ENCODE measurements at places on chromosomes 1 and 21. TPM values are rescaled to one million over a fixed set of nuclear protein-coding genes. Genes with fewer than 3 reads are reported as not detected.

CFHR3 gene
- total RNA-seq = not detected

- peaks cover 48% of the 10 kb centered on the region for H3K36me3 ChIP-seq
- H3K4me3 ChIP-seq = no peak overlapping the region
- H3K4me1 ChIP-seq = peaks cover 11% of the 10 kb centered on the region
- no peaks in the 10 kb centered on the region for H3K27me3 ChIP-seq
- no peak for DNase-seq
- no peak overlapping the region for H3K27ac ChIP-seq
Observed at GRCh38 chr1:167681024-167681423, 40.8 kb upstream of the MPZL1 start.

EPHX1 gene
- 0.93 TPM for total RNA-seq

GRCh38 chr1:246691622-246692495 lies 32.4 kb upstream of the SCCPDH start:
- no peak overlapping the region for H3K27ac ChIP-seq
- no peak overlapping the region for H3K4me3 ChIP-seq
- H3K27me3 ChIP-seq = no peaks in the 10 kb centered on the region

DNA sequence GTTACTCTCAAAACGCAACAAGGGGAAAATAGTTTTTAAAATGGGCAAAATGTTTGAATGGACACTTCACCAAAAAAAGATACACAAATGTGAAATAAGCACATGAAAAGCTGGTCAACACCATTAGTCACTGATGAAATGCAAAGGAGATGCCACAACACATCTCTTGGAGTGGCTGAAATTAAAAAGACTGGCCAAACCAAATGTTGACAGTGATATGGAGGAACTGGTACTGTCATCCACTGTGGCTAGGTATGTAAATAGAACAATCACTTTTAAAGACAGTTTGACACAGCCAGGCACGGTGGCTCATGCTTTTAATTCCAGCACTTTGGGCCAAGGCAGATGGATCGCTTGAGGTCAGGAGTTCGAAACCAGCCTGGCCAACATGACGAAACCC lies 91.1 kb downstream of the POFUT2 start:
- H3K4me3 ChIP-seq = no peak overlapping the region
- H3K27me3 ChIP-seq = no peaks in the 10 kb centered on the region
- H3K27ac ChIP-seq = no peak overlapping the region
- no peak for DNase-seq
- no peaks in the 10 kb centered on the region for H3K4me1 ChIP-seq

CLDN17 gene
- not detected for total RNA-seq

SMYD2 gene
- total RNA-seq = 18.8 TPM

DNA sequence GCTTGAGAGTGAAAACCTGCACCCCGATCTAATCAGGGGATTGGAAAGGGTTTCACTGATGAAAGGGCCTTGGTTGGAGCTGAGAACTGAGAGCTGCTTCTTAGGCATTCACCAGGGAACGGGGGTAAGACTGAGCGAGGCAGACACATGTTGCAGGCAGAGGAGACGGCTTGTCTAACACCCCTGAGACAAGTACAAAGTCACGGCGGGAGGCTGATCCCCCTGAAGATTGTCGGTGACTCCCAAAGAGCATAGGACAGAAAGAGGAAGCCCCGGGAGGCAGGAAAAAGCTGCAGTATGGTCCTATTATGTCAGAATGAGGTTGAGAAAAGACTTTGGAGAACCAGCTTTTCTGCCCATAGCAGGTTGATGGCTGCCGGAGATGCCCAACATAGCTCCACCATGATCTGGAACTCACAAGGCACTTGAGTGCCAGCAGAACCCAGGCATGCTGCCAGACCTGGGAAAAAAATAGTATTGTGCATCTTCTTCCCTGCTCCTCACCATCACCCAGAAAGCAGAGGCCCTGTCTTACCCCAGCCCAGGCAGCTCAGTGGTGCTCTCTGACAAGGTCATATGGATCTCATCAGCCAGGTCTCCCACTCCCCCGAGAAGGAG lies 463.9 kb upstream of the PROX1 start:
- H3K36me3 ChIP-seq = no peaks in the 10 kb centered on the region
- H3K4me1 ChIP-seq = no peaks in the 10 kb centered on the region
- no peak for DNase-seq
- peaks cover 2% of the 10 kb centered on the region for H3K27me3 ChIP-seq
- no peak overlapping the region for H3K4me3 ChIP-seq

DNA sequence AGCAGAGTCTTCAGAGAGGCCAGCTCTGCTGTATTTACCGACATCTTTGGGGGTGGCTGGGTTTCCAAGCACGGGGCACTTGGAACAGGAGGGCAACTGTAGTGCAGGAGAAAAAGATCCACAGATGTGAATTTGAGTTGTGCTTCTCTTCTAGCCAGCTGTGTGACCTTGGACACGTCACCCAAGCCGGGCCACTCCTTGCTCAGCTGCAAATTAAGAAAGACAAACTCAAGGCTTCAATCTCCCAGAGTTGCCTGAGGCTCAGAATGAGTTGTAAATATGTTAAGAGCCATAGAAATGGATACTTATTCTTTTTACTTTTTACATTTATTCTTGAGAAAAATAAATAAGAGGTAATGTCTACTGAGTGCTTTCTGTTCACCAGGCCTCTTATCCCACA lies 24.3 kb downstream of the GRIK3 start:
- H3K4me1 ChIP-seq = no peaks in the 10 kb centered on the region
- H3K27ac ChIP-seq = no peak overlapping the region
- H3K27me3 ChIP-seq = peaks cover 2% of the 10 kb centered on the region
- H3K4me3 ChIP-seq = no peak overlapping the region
- DNase-seq = no peak

FAM131C gene
- total RNA-seq = not detected

INSRR gene
- not detected for total RNA-seq

DNA sequence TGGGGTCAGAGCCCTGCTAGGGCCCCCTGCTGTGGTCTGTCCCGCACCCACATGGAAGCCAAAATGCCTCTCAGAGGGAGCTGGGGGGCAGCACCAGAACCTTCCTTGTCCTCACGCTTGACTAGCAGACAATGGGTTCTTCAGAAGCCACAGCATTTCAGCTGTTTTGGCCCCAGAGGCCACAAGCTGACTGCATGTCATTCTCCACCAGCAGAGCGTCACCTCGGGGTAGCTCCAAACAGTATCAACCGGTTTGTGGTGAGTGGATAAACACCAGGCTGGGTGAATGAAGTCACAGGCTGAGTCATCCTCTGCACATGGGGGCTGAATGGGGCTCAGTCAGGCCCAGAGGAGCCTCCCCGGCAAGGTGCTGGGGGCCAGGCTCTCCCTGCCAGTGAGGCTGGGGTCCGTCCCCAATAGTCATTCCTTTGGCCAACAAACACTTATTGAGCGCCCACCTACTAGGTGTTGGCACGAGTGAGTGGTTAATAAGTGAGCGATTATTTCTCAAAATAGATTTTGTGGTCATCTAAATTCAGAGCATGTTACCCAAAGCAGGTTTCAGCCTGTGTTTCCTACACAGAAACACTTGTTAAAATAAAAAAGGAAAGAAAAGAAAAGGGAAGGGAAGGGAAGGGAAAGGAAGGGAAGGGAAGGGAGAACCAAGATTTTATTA lies 9.1 kb downstream of the OLIG1 start:
- DNase-seq = no peak
- H3K4me1 ChIP-seq = peaks cover 6% of the 10 kb centered on the region
- no peak overlapping the region for H3K27ac ChIP-seq
- peaks cover 45% of the 10 kb centered on the region for H3K27me3 ChIP-seq
- H3K36me3 ChIP-seq = no peaks in the 10 kb centered on the region
- H3K4me3 ChIP-seq = no peak overlapping the region

DNA sequence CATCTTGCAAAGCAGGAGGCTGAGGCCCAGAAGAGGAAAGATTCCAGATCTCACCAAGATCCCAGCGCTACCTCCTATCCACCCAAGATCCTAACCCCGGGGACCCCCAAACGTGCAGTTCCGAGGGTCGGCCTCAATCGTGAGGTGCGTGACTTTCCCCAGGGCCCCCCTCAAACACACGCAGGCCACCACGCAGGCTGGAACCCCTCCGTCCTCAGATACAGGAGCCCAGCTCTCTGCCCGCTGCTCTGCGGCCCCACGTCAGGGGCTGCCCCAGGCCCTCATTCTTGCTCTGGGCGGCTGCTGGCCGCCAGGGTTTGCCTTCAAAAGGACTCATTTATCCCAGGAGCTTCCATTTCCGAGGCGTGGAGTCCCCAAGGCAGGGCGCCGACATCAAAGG lies 39.9 kb downstream of the KRTAP10-1 start:
- peaks cover 16% of the 10 kb centered on the region for H3K27me3 ChIP-seq
- peaks cover 4% of the 10 kb centered on the region for H3K4me1 ChIP-seq
- no peaks in the 10 kb centered on the region for H3K36me3 ChIP-seq
- no peak overlapping the region for H3K27ac ChIP-seq
- no peak overlapping the region for H3K4me3 ChIP-seq

GJB3 gene
- not detected for total RNA-seq

EXTL1 gene
- total RNA-seq = not detected

SPRR5 gene
- total RNA-seq = not detected

C1QA gene
- not detected for total RNA-seq

GRCh38 chr1:100459358-100460114 lies 78.4 kb upstream of the GPR88 start:
- H3K27ac ChIP-seq = no peak overlapping the region
- peaks cover 25% of the 10 kb centered on the region for H3K4me1 ChIP-seq
- H3K36me3 ChIP-seq = peaks cover 19% of the 10 kb centered on the region
- H3K4me3 ChIP-seq = no peak overlapping the region

DNA sequence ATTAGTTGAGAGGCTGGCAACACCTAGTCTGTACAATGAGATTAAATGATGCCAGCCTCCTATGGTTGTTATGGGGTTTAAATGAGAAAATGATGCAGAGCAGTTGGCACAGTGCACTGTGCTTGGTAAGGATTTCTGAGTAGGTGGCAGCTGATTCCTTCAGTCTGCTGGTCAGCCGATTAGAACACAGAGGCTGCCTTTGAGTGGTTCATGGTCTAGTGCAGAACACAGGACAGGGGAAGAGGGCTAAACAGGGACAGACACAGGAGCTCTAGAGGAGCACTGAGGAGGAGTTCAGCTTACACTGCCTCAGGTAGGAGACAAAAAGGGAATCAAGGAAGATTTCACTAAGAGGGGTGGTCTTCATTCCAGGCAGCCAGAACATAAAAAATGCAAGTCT lies 1.4 kb downstream of the TIE1 start:
- no peak overlapping the region for H3K27ac ChIP-seq
- H3K4me3 ChIP-seq = no peak overlapping the region
- no peaks in the 10 kb centered on the region for H3K36me3 ChIP-seq
- H3K27me3 ChIP-seq = no peaks in the 10 kb centered on the region

GRCh38 chr1:98496256-98496995 lies 165.1 kb upstream of the SNX7 start:
- no peaks in the 10 kb centered on the region for H3K27me3 ChIP-seq
- DNase-seq = no peak
- no peaks in the 10 kb centered on the region for H3K4me1 ChIP-seq
- no peak overlapping the region for H3K27ac ChIP-seq
- no peaks in the 10 kb centered on the region for H3K36me3 ChIP-seq

NPPB gene
- total RNA-seq = not detected

ELAVL4 gene
- total RNA-seq = not detected

FCER1A gene
- not detected for total RNA-seq

- no peak overlapping the region for H3K4me3 ChIP-seq
- peaks cover 19% of the 10 kb centered on the region for H3K27me3 ChIP-seq
- no peaks in the 10 kb centered on the region for H3K4me1 ChIP-seq
- no peaks in the 10 kb centered on the region for H3K36me3 ChIP-seq
- no peak for DNase-seq
Observed at GRCh38 chr1:208161005-208161404, 83.2 kb downstream of the PLXNA2 start.

DNA sequence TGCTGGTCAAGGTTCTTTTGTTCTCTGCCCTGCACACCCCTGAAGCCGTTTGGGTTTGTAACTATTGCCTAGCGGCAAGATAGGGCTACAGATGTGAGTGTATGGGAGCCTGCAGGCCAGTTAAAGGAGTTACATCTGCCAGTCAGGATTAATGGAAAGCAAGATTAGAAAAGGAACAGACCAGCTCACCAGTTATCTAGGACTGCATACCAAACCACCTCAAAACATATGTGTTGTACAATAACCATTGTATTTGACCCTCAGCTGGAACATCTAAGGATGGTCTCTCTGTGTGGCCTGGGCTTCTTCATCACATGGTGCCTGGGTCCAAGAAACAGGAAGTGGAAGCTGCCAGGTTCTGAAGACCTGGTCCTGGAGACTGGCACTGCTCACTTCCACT lies 52.5 kb upstream of the FBXO28 start:
- peaks cover 10% of the 10 kb centered on the region for H3K27me3 ChIP-seq
- H3K27ac ChIP-seq = no peak overlapping the region
- no peak overlapping the region for H3K4me3 ChIP-seq
- no peak for DNase-seq
- no peaks in the 10 kb centered on the region for H3K36me3 ChIP-seq
- H3K4me1 ChIP-seq = peaks cover 3% of the 10 kb centered on the region

- H3K4me1 ChIP-seq = peaks cover 8% of the 10 kb centered on the region
- H3K36me3 ChIP-seq = peaks cover 67% of the 10 kb centered on the region
- DNase-seq = no peak
- no peak overlapping the region for H3K27ac ChIP-seq
- no peaks in the 10 kb centered on the region for H3K27me3 ChIP-seq
Observed at GRCh38 chr1:37888022-37888700, 28.8 kb upstream of the MTF1 start.

LRRN2 gene
- total RNA-seq = not detected

DNA sequence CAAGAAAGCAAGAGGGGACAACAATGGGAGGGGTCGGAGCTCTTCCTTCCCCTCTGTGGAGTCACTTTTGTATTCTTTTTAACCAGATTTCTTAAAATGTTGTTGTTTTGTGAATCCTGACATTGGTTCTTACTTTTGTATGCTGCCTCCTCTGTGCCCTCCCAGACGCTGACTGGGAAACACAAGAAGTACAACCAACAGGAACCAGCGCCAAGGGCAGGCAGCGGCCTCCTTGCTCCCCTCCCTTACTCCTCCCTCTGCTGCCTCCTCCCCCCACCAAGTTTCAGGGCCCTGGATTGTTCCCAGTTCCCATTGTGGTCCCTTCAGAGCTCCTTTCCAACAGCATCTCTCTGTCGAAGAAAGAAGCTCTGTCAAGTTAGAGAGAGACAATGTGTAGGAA lies 111.1 kb downstream of the BRINP2 start:
- H3K4me1 ChIP-seq = no peaks in the 10 kb centered on the region
- H3K36me3 ChIP-seq = no peaks in the 10 kb centered on the region
- DNase-seq = no peak
- H3K27me3 ChIP-seq = no peaks in the 10 kb centered on the region

RUNX3 gene
- total RNA-seq = 141 TPM

- H3K27me3 ChIP-seq = no peaks in the 10 kb centered on the region
- peaks cover 14% of the 10 kb centered on the region for H3K36me3 ChIP-seq
- peak overlapping the region; percentile 97 for H3K27ac ChIP-seq
- DNase-seq = no peak
- peak overlapping the region; percentile 88 for H3K4me3 ChIP-seq
Observed at GRCh38 chr1:27724961-27725373, 794 bp upstream of the FAM76A start.

- H3K4me1 ChIP-seq = peaks cover 13% of the 10 kb centered on the region
- DNase-seq = no peak
- peak overlapping the region; percentile 75 for H3K4me3 ChIP-seq
Observed at GRCh38 chr1:228445843-228446650, 29.4 kb upstream of the TRIM17 start.

GRCh38 chr1:119097380-119097779 lies 43.1 kb downstream of the WARS2 start:
- H3K4me1 ChIP-seq = peaks cover 4% of the 10 kb centered on the region
- DNase-seq = no peak
- no peak overlapping the region for H3K4me3 ChIP-seq
- peaks cover 2% of the 10 kb centered on the region for H3K36me3 ChIP-seq
- no peaks in the 10 kb centered on the region for H3K27me3 ChIP-seq

- no peak overlapping the region for H3K27ac ChIP-seq
- no peaks in the 10 kb centered on the region for H3K36me3 ChIP-seq
- H3K4me1 ChIP-seq = no peaks in the 10 kb centered on the region
- DNase-seq = no peak
- no peak overlapping the region for H3K4me3 ChIP-seq
Observed at GRCh38 chr1:232529747-232530146, 100.2 kb downstream of the SIPA1L2 start.

GRCh38 chr1:84870591-84870990 lies 22.4 kb downstream of the LPAR3 start:
- no peak overlapping the region for H3K4me3 ChIP-seq
- H3K4me1 ChIP-seq = no peaks in the 10 kb centered on the region
- H3K27me3 ChIP-seq = peaks cover 6% of the 10 kb centered on the region
